CD4-positive, CD25-positive, alpha-beta regulatory T cell (primary cell): ENCODE measurements at places on chromosomes 4 and X. TPM values are rescaled to one million over a fixed set of nuclear protein-coding genes. Genes with fewer than 3 reads are reported as not detected.

Gene CCSER1
- 0.20 TPM for total RNA-seq

Gene TCEAL6
- total RNA-seq = not detected

Gene RAB41
- total RNA-seq = not detected

Gene MAOB
- not detected for total RNA-seq

Gene TCP11X2
- total RNA-seq = not detected

Gene DHRSX
- 18.4 TPM for total RNA-seq

Gene DCLK2
- total RNA-seq = 0.12 TPM

Gene SLC10A4
- not detected for total RNA-seq

Gene CPE
- total RNA-seq = 1.8 TPM

Gene SOWAHD
- not detected for total RNA-seq

Gene FHDC1
- 0.20 TPM for total RNA-seq

Gene LPAR4
- total RNA-seq = not detected

Gene BMPR1B
- 0.72 TPM for total RNA-seq

Gene TXK
- total RNA-seq = 58.0 TPM

Gene NAP1L2
- total RNA-seq = 11.4 TPM

Gene CT45A10
- total RNA-seq = not detected

Gene COX18
- total RNA-seq = 9.2 TPM

Gene CENPVL1
- total RNA-seq = not detected

Gene TKTL2
- not detected for total RNA-seq

Gene SRPX
- total RNA-seq = not detected

Gene TLL1
- not detected for total RNA-seq

Gene MMRN1
- 2.0 TPM for total RNA-seq

Gene GPRASP1
- 27.0 TPM for total RNA-seq

Gene GJB1
- total RNA-seq = not detected

Gene TMPRSS11E
- total RNA-seq = not detected

Gene IL2
- 1.0 TPM for total RNA-seq

Gene PCDH10
- total RNA-seq = not detected

Gene FMR1NB
- not detected for total RNA-seq

Gene PWWP3B
- total RNA-seq = not detected

Gene SPANXA2
- not detected for total RNA-seq

Gene SSX7
- not detected for total RNA-seq

Gene RRH
- 0.27 TPM for total RNA-seq

Gene PNCK
- 0.54 TPM for total RNA-seq

Gene KCND1
- total RNA-seq = 2.3 TPM

Gene GYPE
- total RNA-seq = not detected

Gene HELT
- total RNA-seq = not detected

Gene ADH6
- total RNA-seq = not detected

Gene TMPRSS11F
- not detected for total RNA-seq

Gene ANK2
- not detected for total RNA-seq

Gene SOD3
- not detected for total RNA-seq

Gene SPANXA1
- not detected for total RNA-seq

Gene ANXA10
- total RNA-seq = not detected

Gene TCEAL4
- 12.0 TPM for total RNA-seq

Gene FGD1
- total RNA-seq = not detected

Gene TLR2
- total RNA-seq = 1.4 TPM

Gene PRDM8
- 31.7 TPM for total RNA-seq

Gene MXRA5
- not detected for total RNA-seq

Gene PAGE2B
- total RNA-seq = not detected

Gene SOWAHB
- not detected for total RNA-seq

Gene TSPAN7
- not detected for total RNA-seq

Gene DCHS2
- total RNA-seq = not detected

Gene KCNE5
- not detected for total RNA-seq

Gene ZCCHC4
- 9.5 TPM for total RNA-seq

Gene CFAP47
- total RNA-seq = not detected

Gene SFRP2
- not detected for total RNA-seq

Gene TCEAL2
- total RNA-seq = not detected

Gene EDA
- total RNA-seq = 2.4 TPM

Gene NXF2
- total RNA-seq = not detected

Gene CCDC120
- 10.2 TPM for total RNA-seq
